GM20000 (cell line): ENCODE measurements at places on chromosomes 11 and 22.

DNA sequence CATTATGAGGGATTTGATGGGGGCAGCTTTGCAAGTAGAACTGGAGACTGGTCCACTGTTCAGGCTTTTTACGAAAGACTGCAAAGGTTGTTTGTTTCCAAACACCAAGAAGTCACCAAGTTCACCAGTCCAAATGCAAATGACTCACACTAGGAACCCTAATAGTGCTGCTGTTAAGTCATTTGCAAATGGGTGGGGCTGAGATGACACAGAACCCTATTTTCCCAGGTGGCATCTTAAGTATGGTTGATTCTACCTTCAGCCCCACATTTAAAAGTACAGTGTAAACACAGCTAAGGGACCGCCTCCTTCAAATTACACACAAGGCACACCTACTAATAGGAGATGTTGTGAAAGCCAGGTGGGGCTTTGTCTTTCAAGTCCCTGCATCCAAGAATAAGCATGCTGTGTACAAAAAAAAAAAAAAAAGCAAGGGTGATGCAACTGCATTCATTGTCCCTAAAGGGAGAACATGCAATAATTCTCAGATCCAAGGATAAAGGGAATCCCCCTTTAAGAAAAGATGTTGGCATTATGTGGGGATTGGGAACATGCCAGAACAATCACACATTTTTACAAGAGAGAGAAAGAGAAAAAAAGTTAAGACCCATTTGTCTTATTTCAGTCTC, 27.3 kb downstream of the BDNF start:
- no peak for DNase-seq

DNA sequence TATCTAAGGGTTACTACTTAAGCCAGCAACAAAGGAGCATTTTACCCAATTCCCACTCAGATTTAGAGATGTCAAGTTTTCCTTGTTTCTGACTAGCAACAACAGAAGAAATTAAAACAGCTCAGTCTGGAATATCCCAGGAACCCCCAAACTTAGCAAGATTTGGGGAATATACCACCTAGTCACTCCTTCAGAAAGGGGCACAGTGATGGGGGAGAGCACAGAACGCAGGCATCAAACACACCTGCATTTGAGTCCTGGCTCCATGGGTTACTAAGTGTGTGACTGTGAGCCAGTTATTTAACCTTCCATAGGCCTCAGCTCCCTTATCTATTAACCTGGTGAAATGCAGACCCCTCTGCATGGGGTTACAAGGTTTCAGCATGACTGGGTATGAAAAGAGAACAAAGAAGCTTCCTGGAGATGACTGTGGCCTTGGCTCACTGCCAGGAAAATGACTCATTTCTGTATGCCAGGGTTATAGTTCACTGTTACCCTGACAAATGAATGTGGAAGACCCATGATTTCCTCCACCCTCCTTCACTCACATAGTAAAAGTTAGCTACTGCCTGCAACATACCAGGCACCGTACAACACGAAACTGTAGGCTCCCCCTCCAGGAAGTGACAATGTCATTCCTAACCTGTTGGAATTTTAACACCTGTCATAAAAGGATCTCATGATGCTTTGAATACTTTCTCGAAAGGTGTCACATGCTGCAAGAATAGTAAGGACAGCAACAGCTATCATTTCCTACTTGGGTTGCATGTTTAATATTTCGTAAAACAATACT, 79.6 kb downstream of the ME3 start:
- peak; percentile 70 for DNase-seq

DNA sequence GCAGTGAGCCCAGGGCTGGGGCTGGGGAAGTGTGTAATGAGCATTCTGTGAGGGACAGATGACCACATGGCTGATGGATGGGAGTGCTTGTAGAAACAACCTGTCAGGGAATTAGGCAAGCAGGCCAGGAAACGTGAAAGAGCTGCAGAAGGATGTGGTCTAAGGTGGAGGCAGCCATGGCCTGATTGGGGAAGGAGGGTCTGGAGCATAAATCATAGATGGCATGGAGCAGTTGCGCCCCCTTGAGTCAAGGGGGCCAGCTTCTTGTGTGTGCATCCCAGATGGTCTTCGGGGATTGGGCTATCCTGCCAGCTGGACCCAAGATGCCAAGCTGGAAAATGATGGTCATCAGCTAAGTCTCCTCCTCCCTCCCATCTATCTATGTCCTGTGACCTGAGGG, 119.4 kb upstream of the CLPB start:
- peak; percentile 27 for DNase-seq

GRCh38 chr11:128297805-128298204, 289.6 kb downstream of the ETS1 start:
- DNase-seq = no peak

- no peak for DNase-seq
These were observed 17.4 kb downstream of the AMOTL1 start for GRCh38 chr11:94785509-94785908.

DNA sequence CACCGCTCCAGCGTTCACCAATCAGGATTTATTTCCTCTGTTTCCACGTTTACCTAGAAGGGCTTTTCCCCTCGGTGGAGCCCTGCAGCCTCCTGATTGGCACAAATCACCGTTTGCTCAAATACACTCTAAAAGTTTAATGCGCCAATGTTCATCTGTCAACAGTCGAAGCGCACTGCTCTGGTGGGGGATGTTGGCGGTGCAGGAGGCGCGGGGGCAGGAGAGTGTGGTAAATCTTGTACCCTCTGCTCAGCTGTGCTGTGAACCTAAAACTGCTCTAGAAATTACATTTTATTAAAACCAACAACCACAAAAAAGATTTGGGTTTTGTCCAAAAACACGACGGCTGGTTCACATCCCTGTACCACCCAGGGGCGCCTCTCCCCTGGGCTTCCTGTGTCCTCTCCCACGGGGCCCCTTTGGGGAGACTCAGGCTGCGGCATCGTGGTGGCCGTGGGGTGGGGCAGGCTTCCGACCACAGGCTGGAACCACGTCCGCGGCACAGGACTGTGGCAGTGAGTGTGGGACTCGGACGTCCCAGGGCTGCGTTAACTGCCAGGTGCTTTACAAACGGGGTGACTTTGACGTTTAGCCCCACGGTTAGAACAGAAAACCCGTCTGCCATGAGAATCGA, 13.5 kb downstream of the TTLL8 start:
- no peak for DNase-seq

GRCh38 chr11:124674168-124674517, 439 bp downstream of the SPA17 start:
- DNase-seq = no peak

DNA sequence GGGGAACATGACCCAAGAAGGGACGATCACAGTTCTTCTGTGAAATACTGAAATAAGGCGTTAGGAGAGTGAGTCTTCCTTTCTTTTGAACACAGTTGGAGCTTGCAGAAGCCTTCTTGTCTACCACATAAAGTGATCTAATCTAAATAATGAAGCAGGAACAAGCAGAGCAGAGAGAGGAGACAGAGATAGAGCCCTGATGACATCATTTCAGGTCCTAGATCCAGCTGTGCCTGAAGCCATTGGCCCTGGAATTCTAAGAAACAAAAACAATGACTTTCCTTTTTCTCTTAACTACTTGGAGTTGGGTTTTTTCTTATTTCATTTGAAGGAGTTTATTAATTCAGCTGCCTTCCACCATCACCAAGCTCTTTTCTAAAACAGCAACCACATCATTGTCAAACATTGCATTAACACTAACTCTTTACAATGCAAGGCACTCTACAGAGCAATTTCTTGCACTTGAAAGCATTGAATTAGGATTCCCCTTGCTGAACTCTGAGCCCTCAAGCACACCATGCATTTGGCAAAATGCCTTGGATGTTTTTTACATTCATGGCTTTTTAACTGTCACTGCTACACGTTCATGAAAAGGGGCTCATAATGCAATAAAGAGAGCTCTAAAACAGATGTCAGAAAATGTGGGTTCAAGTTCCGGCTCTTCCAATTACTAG, 117.2 kb upstream of the TIMP3 start:
- DNase-seq = no peak

GRCh38 chr11:113019711-113020110, 58.5 kb downstream of the NCAM1 start:
- no peak for DNase-seq

- no peak for DNase-seq
These were observed 1156.6 kb downstream of the TBC1D22A start for GRCh38 chr22:47919001-47919441.

- DNase-seq = peak; percentile 50
These were observed at the start of gene FGF19 for GRCh38 chr11:69703768-69704507. TSS of gene FGF19 (minus strand) at chr11:69704022. CDS start at chr11:69703876, 146 bp downstream.

DNA sequence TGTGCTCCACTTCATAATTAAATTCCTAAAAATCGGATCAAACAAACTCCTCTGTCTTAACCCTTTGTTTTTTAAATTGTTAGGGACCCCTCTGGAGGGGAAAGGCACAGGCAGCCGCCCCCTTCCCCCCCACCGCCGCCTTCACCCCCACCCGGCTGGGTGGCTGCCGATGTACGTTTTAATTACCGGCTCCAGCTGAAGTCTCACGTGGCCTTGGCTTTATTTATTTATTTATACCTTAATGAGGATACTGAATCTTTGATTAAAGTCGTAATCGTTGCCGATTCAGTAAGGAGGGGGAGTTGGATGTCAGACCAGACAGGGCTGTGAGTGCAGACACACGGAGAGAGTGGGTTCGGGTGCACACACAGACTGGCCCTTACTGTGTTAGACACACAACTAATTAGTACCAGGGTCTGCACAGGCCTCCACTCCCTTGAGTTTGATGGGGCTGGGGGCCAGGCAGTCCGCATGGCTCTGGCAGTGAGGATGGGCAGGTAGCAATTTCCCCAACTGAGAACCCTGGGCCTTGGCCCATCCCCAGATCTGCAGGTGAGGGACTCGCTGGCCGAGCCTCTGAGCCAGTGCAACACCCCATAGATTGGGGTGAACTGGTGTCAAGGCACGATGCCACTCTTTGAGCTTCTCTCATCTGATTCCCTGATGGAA, 51.3 kb upstream of the NNMT start:
- no peak for DNase-seq

DNA sequence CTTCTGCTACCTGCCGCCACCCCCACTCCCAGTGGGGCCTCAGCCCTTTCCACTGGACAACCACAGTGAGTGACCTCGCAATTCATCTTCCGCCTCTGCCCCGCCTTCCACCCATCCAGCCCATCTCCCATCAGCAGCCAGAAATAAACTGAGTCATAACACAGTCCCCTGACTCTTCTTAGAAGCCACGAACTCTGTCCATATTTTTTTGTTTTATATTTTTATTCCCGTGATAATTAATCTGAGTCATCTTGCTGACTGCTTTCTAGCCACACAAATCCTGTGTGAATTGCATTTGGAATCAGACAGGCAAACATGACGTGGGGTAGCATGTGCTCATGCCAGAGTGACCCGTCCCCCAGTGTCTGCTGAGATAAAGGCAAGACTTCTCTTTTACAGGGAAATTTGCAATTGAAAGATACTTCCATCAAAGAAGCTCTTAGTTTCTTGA, 7.0 kb downstream of the FADD start:
- no peak for DNase-seq

DNA sequence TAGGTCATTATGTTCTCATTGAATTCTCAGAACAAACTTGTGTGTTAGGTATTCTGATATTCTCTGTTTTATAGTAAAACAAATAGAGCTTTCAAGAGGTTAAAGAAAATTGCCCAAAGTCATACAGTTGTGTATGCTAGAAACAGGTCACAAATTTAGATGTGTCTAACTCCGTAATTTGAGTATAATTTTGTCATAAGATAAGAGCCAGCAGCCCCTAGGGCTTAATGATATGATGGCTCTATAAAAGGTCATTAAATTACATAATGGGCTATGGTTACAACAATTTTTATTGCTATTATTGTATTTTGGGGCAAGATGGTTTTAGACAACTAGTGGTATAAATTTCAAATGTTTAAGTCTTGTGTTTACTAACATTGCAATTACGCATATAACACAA, 701.9 kb downstream of the LUZP2 start:
- DNase-seq = no peak

- no peak for DNase-seq
These were observed 6.9 kb downstream of the C11orf68 start for GRCh38 chr11:65911682-65912568.

DNA sequence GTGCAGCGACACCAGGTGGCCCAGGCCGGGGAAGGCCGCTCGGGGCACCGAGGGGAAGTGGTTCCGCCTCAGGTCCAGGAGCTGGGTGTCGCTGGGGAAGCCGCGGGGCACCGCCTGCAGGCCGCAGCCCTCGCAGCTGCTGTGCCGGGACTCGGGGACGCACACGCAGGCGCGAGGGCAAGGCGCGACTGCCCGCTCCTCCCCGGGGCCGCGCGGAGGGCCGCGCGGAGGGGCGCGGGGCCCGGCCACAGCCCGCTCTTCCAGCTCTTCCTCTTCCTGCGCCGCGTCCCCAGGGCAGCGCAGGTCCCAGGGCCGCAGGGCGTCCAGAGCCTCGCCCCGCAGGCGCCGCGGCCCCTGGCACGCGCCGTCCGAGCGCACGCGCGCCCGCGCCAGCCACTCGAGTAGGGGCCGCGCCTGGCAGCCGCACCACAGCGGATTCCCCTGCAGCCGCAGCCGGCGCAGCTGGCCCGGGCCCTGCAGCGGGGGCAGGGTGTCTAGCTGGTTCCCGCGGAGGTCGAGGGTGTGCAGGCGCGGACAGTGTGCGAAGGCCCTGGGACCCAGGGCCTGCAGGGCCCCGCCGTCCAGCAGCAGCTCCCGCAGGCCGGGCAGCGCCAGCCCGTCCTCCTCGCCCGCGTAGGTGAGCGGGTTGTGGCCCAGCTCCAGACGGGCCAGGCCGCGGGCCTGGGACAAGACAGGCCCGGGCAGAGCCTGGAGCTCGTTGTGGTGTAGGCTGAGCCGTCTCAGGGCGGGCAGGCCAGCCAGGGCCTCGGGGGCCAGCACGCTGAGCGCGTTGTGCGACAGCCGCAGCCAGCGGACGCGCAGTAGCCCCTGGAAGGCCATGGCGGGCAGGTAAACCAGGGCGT, 2.8 kb downstream of the CHADL start:
- peak; percentile 95 for DNase-seq

DNA sequence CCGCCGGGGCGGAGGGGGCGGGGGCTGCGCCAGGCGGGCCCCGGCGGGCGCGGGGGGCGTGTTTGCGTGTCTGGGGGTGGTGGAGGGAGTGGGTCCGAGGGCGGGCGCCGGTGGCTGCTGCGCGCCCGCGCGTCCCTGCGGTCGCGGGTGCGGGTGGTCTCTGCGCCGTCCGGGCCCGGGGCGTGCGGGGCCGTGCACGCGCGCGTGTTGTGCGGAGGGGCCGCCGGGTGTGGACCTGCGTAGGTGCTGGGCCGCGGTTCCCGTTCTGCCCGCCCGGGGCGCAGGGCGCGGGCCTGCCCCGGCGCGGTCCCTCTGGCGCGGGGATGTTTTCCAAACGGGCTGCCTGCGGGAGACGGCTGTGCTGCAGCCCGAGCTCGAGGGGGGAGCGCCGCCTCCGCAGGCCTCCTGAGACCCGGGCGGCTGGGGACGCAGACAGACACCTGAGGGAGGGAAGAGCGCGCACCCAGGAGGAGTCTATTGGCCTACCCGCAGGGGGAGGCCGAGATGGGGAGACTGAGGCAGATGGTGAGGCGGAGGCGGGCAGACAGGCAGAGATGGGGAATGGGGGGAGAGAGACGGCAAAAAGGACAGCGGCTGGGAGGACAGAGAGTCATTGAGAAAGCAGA, 442 bp downstream of the PELI3 start:
- peak; percentile 73 for DNase-seq

DNA sequence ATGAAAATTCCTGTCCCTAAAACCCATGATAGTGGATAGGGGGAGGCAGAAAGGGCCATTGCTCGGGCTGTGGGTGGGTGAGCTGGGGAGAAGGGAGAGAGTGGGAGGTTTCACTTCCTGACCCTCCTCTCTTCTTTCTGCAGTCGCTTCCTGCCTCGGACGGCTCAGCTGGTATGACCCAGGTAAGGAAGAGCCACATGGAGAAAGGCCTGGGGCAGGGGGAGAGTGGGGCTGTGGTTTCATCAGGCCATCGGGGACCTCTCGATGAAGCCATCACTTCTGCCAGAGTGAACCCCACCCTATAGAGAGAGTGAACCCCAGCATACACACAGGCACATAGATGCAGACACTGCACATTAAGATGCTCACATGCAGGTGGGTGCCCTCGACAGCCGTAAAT, 12.6 kb downstream of the CD5 start:
- DNase-seq = no peak
